ENCODE measurements at places on chromosomes 3 and 15. TPM values are rescaled to one million over a fixed set of nuclear protein-coding genes. Genes with fewer than 3 reads are reported as not detected.

DNA sequence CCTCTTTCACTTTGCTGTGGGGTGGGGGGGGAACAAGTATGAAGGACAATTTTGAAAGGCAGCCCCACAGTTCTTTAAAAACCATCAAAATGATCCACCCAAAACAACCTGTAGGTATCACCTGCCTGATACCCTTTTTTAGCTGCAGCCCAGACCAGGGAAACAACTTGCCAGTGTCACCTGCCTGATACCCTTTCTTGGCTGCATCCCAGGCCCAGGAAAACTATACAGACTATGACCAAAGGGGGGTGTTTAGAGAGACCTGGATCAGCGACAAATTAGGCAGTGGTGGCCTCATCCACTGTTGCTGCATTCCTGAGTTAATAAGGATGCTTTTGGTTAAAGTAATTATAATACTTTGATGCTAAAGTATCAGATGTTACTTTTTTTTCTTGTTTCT lies 122.0 kb downstream of the VPS13C start:
- H3K27me3 ChIP-seq = no peaks in the 10 kb centered on the region
- peaks cover 30% of the 10 kb centered on the region for H3K36me3 ChIP-seq
- H3K27ac ChIP-seq = no peak overlapping the region
- no peak for DNase-seq

- H3K27ac ChIP-seq = no peak overlapping the region
- peaks cover 25% of the 10 kb centered on the region for H3K27me3 ChIP-seq
Observed at GRCh38 chr15:61668444-61668843, 391.8 kb downstream of the VPS13C start.

DNA sequence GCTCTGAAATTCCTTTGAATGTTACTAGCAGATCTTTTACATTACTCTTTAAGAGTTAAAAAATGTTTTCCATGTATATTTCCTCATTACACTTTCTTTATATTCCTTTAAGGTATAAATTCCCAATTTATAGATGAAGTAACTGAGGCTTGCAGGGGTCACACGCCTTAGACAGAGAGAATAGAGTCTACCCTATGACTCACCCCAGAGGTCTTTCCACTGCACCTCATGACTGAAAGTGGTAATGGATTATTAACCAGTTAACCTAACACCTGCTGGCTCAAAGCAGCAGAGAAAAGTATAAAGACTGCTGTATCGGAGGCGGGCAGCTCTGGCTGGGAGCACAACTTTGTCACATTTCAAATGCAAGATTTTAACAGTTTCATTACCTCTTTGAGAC lies 37.7 kb downstream of the LDHAL6B start:
- H3K36me3 ChIP-seq = peaks cover 1% of the 10 kb centered on the region
- no peak overlapping the region for H3K27ac ChIP-seq
- H3K4me3 ChIP-seq = no peak overlapping the region
- H3K27me3 ChIP-seq = peaks cover 2% of the 10 kb centered on the region
- peaks cover 20% of the 10 kb centered on the region for H3K4me1 ChIP-seq
- no peak for DNase-seq

DNA sequence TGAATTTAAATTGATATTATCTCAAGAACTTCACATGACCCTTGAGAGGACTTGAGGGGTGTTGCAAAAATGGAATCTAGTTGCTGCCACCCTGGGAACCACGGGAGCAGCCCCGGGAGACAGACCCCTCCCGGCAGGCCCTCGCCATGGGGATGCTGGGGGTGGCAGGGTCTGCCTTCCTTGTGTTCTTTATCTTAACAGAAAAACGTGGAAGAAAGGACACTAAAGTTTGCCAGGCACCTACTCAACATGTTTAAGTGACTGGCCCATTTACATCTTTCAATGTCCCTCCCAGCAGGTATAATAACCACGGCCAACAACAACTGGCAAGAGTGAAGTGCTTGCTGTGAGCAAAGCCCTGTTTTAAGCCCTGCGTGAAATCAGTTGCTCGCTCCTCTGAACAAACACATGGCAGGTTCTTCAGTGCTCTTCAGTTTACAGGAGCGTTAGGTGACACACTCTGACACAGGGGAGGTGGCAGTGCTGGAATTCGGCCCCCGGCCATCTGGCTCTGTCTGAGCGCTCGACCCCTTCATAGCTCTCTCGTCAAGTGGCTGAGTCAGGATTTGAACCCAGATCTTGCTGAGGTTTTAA lies 112.5 kb downstream of the ASB7 start:
- no peak overlapping the region for H3K27ac ChIP-seq
- no peaks in the 10 kb centered on the region for H3K27me3 ChIP-seq
- no peaks in the 10 kb centered on the region for H3K36me3 ChIP-seq
- DNase-seq = no peak

DNA sequence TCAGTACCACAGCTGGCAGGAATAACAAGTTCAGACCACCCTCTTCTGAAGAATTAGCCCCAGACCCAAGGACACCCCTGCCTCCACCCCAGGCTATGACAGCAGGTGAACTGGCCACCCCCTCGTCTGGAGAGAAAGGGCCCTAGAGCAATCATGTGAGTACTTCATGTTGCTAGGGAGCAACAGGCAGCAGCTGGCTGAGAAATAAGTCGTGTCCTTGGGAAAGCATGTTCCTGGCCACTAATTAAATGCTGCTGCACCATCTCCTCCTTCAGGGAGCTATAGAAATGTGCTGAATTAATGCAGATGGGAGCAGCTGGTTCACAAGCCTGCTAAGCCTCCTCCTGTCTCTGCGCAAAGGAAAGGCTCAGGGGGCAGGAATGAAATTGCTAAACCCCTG lies 31.5 kb downstream of the MRPS11 start:
- no peak for DNase-seq
- H3K4me1 ChIP-seq = no peaks in the 10 kb centered on the region
- H3K36me3 ChIP-seq = no peaks in the 10 kb centered on the region
- H3K27me3 ChIP-seq = no peaks in the 10 kb centered on the region
- no peak overlapping the region for H3K4me3 ChIP-seq

DNA sequence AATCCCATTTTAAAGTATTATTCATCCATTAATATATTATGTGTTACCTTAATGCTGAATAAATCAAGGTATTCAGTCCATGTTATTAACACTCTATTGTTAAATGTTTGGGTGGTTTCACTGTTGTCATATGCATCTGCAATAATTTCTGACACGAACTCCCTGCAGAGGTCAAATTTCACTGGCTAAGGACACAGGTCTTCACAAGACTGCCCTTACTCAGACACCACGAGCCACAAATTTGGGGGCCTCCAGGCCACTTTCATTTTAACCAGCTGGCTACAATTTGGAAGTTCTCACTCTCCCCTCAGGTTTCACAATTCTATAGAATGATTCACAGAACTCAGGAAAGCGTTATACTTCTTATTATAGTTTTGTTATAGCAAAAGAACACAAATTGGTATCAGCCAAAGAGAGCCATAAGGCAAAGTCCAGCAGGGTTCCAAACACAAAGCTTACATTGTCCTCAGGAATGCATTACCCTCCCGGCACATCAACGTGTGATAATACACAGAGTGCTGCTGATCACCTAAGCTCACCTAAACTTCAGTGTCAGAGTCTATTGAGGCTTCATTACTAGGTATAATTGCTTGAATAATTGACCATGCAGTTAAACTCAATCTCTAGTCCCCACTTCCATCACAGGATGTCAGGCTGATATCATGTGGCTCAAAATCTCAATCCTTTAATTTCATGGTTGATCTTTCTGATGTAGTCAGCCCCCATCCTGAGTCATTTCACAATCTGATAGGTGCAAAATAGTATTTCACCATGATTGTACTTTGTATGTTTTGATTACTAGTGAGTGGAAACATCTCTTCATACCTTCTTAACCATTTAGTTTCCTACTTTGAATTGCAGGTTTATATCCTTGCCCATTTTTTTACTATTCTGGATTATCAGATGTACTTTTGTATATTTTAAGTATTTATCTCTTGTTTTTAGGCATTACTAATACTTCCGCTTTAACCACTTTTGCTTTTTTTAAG lies 441.4 kb upstream of the AGTR1 start:
- no peak overlapping the region for H3K4me3 ChIP-seq
- H3K36me3 ChIP-seq = no peaks in the 10 kb centered on the region
- H3K27me3 ChIP-seq = no peaks in the 10 kb centered on the region
- DNase-seq = no peak
- no peaks in the 10 kb centered on the region for H3K4me1 ChIP-seq
- H3K27ac ChIP-seq = no peak overlapping the region

DNA sequence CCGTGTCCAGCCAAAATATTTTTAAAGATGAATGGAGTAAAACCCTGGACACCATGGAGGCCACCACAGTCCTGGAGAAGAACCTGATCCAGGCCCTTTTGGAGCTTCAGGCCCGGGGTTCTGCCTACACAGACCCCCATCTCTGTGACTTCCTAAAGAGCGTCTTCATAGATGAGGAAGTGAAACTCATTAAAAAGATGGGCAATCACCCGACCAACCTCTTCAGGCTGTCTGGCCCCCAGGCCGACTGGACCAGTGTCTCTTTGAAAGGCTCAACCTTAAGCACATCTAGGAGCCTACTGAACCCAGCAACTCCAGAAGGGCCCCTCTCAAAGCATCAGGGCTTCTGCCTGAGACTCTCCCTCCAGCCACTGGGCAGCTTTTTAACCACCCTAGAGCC lies 107.9 kb upstream of the FAM174B start:
- peaks cover 4% of the 10 kb centered on the region for H3K27me3 ChIP-seq
- no peak overlapping the region for H3K4me3 ChIP-seq
- DNase-seq = no peak
- H3K27ac ChIP-seq = no peak overlapping the region
- H3K4me1 ChIP-seq = no peaks in the 10 kb centered on the region
- no peaks in the 10 kb centered on the region for H3K36me3 ChIP-seq

DNA sequence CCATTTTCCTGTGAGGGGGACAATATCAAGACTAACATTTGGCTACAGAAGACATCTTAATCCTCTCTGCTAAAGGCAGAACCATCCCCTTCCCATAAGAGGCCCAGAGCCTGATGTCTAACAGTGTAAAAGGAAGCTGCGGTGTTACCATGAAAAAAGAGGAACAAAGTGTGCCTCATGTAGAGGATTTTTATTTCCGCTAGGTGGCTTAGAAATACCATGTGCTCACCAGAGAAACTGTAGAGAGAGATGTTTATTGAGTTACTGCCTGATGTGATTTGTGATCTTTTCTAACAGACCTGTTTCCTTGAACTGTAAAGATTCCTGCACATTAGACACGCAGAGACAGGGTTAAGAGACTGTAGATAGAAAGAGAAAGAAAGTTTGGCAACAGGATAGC lies 22.0 kb downstream of the OR5H15 start:
- no peaks in the 10 kb centered on the region for H3K36me3 ChIP-seq
- H3K4me1 ChIP-seq = peaks cover 11% of the 10 kb centered on the region
- no peak for DNase-seq
- H3K4me3 ChIP-seq = no peak overlapping the region

DNA sequence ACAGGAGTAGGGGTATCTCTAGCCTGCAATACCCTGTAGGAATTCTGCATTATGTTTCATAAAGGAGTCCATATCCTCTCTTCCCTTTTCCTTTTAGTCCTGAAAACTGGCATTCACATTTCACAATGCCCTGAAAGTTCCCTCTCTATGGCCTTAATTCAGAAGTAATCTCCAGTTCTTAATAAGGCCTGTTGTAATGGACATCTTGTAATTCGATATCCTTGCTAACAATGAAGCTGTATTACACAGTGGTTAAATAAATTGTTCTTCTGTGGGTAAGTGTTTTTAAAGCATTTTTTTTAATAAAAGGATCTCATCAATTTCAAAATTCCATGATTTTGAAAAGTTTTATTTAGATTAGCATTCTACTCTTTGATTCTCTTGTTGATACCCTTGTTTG lies 34.3 kb upstream of the NEO1 start:
- DNase-seq = no peak
- no peaks in the 10 kb centered on the region for H3K36me3 ChIP-seq
- no peaks in the 10 kb centered on the region for H3K4me1 ChIP-seq
- no peak overlapping the region for H3K27ac ChIP-seq
- peaks cover 52% of the 10 kb centered on the region for H3K27me3 ChIP-seq

DNA sequence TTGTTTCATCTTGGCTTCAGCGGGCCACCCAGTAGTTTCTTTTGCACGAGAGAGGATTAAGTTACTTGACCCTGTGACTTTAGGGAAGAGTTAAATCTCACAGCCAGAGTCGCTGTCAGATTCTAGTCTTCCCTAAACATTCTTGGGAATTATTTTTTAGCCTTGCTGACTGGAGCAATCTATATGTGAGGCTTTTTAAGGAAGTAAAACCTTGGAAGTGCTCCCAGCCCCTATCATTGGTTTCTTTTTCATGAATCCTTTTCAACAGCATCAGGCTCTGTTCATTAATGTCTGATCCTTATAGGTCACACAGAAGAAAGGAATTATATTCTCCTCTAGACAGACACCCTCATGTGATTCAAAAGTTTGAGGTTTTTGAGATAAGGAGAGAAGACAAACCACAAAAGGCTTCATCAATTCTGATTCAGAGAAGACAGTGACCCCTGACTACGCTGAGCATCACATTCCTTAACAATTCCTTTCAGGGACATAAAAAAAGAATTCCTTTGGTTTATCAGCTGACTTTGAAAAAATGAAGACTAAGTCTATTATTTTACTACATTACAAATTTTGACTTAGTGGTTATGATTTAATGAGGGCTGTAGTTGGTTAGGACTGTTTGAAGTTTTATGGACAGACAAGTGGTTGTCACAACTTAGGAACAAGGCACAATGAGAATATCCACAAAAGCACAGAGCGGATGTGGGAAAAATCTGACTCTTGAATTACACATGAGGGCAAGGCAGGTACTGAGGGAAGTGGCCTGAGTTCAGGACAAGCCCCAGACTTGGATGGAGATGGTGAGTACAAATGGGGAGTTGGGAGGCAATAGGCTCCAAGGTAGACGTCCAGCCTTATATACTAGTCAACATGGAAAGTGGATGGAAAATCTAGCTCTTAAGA lies 171.1 kb upstream of the STT3B start:
- peaks cover 6% of the 10 kb centered on the region for H3K4me1 ChIP-seq
- H3K4me3 ChIP-seq = no peak overlapping the region
- peaks cover 3% of the 10 kb centered on the region for H3K36me3 ChIP-seq
- H3K27me3 ChIP-seq = no peaks in the 10 kb centered on the region
- DNase-seq = no peak

DNA sequence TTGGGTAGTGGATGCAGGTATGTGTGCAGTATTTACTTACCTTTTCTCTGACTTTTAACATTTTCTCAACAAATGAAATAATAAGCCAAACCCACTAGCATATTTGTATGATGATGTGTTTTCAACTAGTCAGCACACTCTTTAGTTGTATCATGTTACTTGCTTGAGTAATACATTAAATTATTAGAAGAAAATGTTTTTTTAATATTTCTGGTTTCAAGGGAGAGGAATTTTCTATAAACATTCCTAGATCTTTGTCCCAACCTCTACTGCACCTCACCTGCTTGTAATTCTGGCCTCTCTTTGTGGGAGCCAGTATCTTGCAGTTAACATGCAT lies 161.8 kb upstream of the CBLB start:
- no peak overlapping the region for H3K4me3 ChIP-seq
- no peak overlapping the region for H3K27ac ChIP-seq
- DNase-seq = no peak
- no peaks in the 10 kb centered on the region for H3K4me1 ChIP-seq
- H3K36me3 ChIP-seq = peaks cover 8% of the 10 kb centered on the region

GRCh38 chr3:134707908-134708597 lies 57.2 kb upstream of the KY start:
- no peak overlapping the region for H3K27ac ChIP-seq
- no peak overlapping the region for H3K4me3 ChIP-seq
- no peaks in the 10 kb centered on the region for H3K36me3 ChIP-seq
- no peaks in the 10 kb centered on the region for H3K4me1 ChIP-seq
- H3K27me3 ChIP-seq = peaks cover 17% of the 10 kb centered on the region
- no peak for DNase-seq

ZNF774 gene
- total RNA-seq = 2.1 TPM

ERC2 gene
- not detected for total RNA-seq

THSD4 gene
- not detected for total RNA-seq

PCLAF gene
- total RNA-seq = 139 TPM

OR5K2 gene
- not detected for total RNA-seq

Measured in activated CD8-positive, alpha-beta memory T cell treated with anti-CD3 and anti-CD28 coated beads, Interleukin-2, amount 10 ng/mL, durations not matched to agents 7 days and 5 days (primary cell).